ENCODE measurements at places on chromosomes 6 and 20.

DNA sequence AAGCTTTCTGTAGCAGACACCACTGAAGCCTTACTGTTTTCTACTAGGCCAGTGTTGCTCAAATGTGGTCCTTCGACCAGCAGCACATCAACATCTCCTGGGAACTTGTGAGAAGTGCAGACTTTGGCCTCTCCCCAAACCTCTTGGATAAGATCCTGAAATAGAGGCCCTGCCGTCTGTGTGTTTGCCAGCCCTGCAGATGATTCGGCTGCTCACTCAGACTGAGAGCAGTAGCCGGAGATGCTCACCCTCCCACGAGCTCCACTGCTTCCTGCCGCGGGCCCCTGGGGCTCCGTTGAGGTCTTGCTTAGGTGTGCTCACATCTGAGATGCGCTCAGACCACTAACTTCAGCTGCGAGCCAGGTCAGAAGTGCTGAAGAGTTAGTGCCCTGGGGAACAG lies 129.5 kb upstream of the SSTR4 start:
- no peak for DNase-seq

DNA sequence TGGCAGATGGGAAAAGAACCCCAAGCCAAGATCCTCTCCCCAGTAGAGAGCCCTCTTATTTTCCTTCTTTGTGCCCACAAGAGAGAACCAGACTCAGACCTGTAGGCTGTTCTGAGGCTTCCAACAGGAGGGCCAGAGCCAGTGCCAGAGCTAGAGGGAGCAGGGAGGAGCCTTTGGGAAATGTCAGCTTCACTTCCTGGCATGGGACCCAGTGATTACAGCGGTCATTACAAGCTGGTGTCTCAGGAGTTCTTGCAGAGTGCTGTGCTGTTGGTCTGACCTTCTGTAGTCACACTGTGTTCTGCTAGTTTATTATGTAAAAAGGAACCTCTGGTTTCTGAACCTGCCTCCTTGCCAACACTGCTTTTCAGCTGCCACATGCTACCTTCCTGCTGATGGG lies 38.9 kb downstream of the STK35 start:
- DNase-seq, result no peak

DNA sequence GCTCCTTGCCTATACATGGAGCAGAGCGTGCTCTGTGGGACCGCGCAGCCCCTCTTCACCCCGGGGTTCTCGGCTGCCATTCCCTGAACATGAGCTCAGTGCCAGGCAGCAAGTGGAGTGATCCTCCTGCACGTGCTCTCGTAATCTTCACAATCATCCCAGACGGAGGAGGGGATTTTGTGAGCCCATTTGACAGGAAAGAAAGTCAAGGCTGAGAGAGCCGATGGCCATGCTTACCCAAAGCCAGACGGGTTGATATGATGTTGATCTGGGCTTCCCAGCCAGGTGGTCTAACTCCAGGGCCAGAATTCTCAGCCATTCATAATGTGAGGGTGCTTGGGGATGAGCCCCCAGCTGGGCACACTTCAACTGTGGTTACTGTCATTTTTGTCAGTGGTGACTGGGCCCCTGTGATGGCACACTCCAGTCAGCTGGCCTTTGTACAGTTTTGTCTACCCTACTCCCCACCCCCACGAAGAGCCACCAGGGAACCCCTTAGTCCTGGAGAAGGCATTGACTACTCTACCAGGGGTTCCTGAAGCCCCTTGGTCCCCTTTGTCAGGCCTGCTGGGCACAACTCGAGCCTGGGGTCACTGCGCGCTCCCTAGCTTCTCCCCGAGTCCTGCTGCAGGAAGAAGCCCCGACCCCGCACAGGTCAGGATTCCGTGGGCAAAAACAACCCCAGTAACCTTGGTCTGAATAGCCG lies 1.5 kb downstream of the APCDD1L start:
- no peak for DNase-seq

DNA sequence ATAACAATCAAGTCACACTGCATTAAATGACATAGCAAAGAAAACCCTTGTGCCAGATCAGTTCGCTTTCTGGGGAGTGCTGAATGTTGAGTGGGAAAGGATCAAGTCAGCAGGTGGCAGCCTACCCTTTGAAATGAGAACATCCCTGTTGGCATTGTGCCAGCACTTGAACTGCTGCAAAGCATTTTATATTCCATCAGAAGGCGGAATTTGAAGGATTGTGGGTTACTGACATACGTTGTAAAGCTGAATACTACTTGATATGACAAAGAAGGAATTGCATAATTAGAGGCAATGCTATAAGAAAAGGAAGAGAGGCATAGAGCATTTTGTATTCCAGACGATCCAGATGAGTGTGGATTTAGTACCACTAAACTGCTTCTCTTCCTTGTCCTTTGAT lies 26.5 kb downstream of the BCKDHB start:
- peak; percentile 40 for DNase-seq

DNA sequence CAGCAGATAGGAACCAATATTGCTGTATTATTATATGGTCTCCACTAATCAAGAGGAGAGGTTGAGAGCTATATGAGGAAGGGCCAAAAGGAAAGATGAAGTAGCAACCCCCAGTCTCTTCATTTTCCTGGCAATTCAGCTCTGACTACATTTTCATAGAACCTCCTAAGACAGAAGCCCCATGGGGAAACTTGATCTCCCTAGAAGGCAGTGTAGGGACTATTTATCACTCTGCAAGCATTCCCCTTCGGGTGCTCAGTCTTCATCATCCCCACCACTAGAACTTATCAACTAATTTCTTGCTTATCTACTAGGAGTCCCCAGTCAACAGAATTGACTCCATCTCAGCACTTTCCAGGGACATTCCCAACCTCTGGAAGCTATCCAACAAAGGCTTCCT lies 25.5 kb upstream of the ITCH start:
- DNase-seq, result no peak

GRCh38 chr6:80541181-80541580 lies 434.7 kb downstream of the BCKDHB start:
- peak; percentile 93 for DNase-seq

DNA sequence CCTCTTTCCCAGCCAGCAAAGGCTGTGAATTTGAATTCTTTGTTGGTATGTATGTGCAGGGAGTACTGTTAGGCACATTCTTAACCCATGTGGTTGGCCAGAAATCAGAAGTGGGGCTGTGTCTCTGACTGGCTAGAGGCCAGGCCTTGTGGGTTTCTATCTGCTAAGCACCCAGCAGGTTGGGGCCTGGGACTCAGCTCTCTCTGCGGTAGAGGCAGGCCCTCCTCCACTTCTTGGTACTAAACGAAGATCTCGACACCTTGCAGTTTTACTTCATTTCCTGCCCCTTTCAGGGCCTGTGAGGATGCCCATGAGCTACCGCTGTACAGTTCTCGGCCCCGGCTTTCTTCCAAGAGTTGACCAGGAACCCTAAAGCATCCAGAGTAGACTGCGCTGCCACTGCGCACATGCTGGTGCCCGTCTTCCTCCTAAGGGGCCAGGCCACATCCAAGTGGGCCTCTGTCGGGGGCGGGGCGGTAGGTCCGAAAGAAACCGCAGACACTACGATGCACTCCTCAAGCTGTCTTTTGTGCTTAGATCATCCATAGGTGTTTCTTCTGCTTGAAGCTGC lies 51.1 kb downstream of the TCP11 start:
- peak; percentile 62 for DNase-seq

- no peak for DNase-seq
Measured at GRCh38 chr20:56194042-56194441, 54.5 kb upstream of the MC3R start.

DNA sequence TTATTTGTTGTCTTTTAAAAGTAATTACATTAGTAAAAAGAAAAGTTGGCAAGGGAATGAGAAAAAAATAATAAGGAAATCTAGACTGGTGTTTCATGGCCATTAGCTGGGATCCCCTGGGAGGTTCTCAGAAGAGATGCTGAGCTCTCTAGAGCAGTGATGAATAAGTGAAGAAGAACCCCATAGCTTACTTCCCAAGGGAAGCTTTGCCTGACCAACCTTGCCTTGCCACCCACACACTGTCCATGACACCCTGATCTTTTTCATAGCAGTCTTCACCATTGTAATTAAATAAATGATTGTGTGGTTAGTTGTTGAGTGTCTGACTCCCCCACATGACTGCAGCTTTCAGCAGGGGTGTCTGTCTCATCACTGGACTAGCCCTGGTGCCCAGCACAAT lies 5.9 kb downstream of the C6orf163 start:
- peak; percentile 47 for DNase-seq

Data from renal cortical epithelial cell (primary cell).